Stimulated activated CD4-positive, alpha-beta T cell treated with anti-CD3 and anti-CD28 coated beads, Interleukin-1b, Interleukin-23, amount 100 ng/mL, for 24 hours (primary cell): ENCODE measurements at places on chromosomes 12 and 14.

GRCh38 chr14:91229743-91230200 is 14.7 kb downstream of the GPR68 start:
- DNase-seq = no peak

- DNase-seq = no peak
Measured at GRCh38 chr12:113138826-113139225, 3.3 kb upstream of the RASAL1 start.

DNA sequence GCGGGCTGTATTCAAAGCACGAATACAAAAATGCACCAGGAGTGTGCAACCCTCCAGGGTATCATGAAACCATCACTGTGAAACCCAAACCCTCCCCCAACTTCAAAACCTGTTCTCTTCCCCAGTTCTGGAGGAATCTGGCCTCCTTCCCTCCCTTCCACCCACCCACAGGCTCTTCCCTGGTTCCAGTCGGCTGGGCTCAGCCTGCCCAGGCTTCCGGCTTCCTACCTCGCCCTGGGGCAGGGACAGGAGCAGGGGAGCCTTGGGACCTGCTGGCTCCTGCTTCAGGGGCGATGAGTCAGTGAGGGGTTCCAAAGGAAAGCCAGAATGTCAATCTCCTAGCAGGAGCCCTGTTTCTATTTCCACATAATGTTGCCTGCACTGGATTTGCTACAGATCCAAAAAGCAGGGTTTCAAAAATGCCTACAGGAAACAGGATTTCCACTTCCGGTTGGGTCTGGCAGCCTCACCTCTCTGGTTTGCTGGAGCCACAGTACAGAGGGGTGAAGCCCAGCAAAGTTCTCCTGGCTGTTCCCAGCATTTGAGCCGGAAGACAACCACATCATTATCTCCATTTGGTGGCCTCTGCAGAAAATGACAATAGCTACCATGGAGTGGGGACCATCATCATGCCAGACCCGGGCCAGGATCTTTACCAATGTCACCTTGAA is 278.3 kb downstream of the DPF3 start:
- no peak for DNase-seq

GRCh38 chr12:646442-647384 is 16.5 kb downstream of the NINJ2 start:
- no peak for DNase-seq

DNA sequence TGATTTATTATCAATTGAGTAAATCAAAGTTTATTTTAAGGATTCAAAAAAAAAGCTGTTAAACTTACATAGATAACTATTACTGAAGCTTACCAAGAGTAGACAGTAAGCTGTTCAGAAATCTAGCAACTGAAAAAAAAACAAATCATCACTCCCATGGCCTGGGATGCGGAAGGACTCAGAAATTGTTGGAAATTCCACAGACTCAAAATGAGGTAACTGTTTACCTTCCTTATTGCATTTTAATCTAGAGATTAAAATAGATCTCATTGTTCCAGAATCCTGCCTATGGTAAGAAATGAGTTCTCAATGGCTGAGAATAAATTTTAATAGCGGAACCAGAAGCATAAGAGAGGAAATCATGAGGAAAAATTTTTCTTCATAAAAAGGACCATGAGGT is 87.2 kb downstream of the PPM1H start:
- no peak for DNase-seq

- no peak for DNase-seq
Measured at GRCh38 chr12:68028647-68029046, 39.4 kb downstream of the IFNG-AS1 start.

- DNase-seq = no peak
Measured at GRCh38 chr12:105337391-105337790, 6.9 kb downstream of the C12orf75 start.

DNA sequence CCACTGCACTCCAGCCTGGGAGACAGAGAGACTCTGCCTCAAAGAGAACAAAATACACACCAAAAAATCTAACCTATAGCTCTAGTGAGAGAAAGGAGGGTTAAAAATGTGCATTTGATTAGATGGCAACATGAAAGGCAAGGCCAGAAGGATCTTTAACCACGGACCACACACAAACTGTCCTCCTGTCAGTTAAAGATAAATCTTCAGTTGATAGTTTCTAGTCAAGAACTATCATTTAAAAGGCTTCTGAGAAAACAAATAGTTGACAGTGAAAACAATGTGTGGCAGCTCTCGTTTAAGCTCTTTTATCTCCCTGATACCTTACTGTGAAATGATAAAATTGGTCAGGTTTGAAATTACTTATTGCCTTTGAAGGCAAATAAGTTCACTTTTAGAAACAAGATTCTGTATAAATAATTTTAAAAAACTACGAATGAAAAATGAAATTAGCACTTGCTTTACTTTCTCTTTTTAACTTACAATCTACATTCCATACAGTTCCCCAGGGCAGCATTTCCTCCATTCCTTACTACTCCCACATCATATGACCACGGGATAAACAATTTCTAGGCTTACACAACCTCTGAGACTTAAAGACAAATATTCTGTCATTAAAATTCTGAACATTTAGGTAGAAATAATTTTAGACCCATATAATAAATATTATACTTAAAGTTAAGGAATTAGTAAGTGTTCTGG is 71.4 kb upstream of the GNPNAT1 start:
- no peak for DNase-seq

- no peak for DNase-seq
Measured at GRCh38 chr14:59919570-59920377, at the start of gene LRRC9. TSS of gene LRRC9 (plus strand) at chr14:59920144.

DNA sequence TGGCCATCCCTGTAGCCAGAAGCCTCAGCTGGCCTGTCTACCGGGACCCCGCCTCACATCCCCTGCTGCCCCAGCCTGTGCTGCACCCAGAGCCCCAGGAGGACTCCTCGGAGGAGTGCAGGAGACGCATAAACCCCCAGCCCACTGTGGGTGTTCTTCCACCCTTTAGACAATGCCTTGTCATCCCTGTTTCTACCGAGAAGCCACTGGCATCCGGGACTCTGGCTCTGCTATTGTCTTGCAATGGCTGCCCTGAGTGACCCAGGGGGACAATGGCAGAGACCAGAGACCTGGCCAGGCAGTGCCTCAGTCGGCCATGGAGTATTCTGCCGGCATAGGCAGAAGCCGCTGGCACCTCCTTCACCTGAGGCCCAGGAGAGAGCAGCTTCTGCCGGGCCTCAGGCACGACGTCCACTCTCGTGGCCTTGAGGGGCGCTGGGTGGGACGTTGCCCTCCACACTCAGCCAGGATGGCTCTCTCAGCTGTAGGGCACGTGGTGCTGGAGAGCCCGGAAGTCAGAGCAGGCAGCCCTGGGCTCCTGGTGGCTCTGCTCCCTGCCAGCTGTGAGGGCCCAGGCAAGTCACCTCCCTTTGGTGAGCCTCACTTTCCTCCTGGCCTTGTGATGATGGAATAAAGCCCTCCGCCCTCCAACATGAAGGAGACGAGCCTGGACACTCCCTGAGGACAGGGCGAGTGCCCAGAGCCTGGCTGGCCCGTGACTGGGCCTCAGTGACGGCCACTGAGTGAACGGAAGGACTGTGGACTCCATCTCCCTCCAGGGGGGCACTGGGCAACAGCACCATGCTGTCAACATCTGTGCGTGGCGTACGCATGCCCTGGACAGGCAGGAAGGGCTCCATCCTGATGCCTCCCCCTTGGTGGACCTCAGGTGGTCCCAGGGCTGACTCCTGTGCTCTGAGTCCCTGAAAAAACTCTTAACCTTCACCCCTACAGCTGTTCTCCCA is 41.0 kb downstream of the TRAFD1 start:
- no peak for DNase-seq

DNA sequence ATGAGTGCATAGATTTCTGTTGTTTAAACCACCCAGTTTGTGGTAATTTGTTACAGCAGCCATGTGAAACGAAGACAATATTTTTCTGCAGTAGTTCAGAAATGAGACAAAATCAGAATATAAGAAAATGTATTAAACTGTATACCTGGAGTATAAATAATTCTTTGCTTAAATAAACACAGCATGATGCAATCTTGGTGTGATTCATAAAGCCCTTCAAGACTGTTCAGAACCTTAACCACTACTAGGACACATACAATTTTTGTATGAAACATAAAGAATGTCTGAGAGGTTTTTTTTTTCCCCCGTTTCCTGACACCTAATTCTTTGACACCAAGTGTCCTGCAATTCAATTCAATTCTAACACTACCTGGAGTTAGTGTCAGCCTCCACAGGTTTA is 10.5 kb downstream of the C12orf75 start:
- no peak for DNase-seq

- no peak for DNase-seq
Measured at GRCh38 chr14:93685121-93685895, 103.0 kb downstream of the PRIMA1 start.

DNA sequence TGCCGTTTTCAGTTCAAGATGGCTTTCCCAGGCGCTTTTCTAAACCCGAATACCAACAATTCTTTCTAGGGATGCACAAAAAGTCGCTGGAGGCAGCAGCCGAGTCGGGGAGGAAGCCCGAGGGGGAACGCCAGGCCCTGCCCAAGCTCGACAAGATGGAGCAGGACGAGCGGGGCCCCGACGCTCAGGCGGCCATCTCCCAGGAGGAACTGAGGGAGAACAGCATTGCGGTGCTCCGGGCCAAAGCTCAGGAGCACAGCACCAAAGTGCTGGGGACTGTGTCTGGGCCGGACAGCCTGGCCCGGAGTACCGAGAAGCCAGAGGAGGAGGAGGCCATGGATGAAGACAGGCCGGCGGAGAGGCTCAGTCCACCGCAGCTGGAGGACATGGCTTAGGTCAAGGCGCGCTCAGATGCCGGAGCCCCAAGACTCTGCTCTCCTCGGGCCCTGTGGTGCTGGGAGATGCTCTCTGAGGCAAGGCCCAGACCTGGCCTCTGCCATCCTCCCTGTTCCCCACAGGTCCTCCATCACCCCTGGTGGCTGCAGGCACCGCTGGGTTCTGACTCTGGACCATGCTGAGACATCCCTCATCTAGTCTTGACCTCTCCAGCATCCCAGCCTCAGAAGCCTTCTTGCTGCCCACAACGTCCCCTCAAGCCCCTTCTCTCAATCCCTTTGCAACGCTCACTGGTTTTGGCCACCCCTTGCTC is 21.4 kb downstream of the VSX2 start:
- no peak for DNase-seq

- DNase-seq = no peak
Measured at GRCh38 chr12:33450480-33450879, 10.9 kb upstream of the SYT10 start.

- no peak for DNase-seq
Measured at GRCh38 chr12:69704357-69704756, 5.3 kb upstream of the BEST3 start.

DNA sequence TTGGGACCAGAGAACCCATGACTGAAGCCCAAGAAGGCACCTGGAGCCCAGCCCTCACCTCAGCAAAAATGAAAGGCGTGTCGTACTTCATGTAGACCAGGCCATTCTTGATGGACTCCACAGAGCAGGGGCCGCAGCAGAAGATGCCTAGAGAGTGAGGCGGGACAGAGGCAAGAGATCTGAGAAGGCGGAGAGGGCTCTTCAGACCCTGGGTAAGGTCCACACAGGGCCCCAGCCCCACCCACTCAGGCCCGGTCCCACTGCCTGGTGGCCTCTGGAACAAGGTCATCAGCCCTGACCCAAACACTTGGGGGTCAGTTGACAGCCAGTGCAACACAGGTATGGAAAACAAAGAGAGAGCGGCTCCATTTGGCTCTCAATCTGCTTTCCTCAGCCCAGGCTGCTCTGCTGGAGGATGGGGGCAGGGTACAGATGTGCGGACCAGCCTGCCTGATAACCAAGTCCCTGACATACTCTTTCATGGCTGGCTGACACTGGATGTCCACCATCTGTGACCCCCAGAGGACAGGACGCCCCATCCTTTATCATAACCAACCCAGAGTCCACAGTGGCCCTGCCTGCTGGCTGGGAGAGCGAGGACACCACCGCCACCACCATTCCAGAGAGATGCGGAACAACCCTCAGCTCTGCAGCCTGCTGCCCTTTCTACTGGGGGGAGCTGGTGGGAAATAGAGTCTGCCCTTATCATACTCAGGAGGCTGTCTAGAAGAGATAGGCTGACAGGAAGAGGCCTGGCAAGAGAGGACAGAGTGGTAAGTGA is 6.9 kb downstream of the TGM1 start:
- DNase-seq = no peak

DNA sequence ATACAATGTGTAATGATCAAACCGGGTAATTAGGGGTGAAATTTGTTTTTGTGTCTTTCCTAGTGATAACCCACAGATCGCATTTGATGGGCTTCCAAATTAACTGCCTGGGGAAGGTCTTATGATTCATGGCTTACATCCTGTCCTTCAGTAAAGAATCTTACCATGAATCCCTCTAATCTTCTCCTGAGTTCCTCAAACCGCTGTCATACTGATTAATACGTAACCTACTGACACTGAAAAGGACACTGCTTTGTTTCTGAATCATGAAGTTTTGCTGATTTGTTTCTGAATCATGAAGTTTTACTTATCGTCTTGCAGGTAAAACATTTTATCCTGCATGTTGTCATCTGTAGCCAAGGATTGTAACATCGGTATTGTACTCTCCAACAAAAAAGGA is 52.0 kb upstream of the CRY1 start:
- no peak for DNase-seq

DNA sequence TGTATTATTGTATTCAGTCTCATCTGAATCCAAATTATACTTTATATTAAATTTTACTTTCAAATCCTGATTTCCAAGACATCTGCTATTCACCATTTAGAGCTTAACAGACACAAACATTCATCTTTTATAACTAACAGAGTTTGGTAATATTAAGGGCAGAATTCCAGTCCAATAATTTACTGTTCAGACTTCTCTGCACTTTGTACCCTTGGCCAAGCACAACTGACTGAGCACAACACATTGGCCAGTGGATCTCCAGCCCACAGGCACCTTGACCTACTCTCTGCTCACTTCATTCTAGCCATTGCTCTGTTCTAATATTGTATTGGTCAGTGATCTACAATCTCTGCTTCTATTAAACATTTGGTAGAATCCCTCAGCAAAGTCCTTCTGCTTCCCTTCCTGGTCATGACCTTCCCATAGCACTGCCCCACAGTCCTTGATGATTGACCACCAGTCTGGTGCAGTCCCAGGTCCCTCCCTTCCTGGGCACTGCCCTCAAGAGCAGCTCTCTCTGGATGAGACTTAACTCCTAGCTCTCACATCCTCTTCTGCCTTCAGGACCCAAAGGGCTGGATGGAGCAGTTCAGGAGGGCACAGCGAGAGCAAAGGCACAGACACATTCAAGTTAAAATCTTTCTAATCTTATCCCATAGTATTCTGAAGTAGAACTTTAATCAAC is 97.7 kb upstream of the OVCH1 start:
- no peak for DNase-seq

- DNase-seq = no peak
Measured at GRCh38 chr12:3579446-3580093, 88.6 kb downstream of the PRMT8 start.
